ENCODE measurements at places on chromosomes 2 and 18.

DNA sequence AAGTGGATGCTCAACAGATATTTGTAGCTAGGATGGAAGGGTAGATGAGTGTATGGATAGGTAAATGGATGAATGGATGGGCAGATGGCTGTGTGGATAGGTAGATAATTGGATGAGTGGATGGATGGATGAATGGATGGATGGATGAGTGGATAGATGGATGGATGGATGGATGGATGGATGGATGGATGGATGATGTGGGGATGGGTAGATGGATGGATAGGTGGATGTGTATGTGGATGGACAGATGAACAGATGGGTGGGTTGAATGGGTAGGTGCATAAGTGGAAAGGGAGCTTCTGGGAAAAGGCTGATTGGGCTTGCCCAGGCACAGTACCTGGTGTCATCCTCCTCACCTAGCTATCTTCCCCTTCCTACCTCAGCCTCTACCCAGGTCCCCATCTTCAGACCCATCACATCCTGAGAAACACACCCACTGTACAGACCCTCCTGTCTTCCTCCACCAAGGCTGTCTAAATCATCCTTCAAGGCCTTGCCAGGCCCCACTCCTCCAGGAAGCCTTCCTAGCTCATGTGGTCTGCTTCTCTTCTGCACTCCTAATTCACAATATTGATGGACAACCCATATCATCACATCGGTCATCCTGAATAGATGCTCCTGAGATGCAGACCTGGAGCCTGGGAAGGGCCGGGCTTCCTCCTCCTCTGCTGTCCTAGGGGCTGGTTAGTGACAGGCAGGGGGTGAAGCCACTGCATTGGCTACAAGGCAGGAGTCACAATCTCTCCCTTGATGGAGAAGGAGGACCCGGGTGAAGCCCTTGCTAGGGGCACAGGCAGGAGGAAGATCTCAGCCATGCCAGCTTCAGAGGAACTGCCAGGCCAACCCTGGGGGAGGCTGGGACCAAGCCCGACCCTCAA is 49.4 kb downstream of the SMAD7 start:
- no peak for DNase-seq

DNA sequence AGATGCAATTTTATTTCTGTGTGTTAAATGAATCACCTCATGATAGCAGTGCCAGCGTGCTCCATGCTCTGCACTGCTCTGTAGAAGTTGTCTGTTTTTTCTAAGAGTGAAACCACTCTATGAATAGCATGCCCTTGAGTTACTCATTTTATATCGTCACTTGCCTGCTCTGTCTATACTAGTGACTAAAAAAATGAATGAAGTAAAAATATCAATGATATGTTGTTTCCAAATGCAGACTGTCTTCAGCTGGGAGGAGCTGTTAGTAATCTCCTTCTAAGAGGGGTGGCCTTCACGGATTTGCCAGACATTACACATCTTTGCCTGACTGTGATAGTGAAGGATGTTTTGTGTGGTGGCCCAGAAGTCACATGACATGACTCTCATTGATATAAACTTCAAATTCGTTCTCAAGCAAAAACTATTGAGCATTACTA is 852.1 kb downstream of the CNTNAP5 start:
- DNase-seq: peak; percentile 50

DNA sequence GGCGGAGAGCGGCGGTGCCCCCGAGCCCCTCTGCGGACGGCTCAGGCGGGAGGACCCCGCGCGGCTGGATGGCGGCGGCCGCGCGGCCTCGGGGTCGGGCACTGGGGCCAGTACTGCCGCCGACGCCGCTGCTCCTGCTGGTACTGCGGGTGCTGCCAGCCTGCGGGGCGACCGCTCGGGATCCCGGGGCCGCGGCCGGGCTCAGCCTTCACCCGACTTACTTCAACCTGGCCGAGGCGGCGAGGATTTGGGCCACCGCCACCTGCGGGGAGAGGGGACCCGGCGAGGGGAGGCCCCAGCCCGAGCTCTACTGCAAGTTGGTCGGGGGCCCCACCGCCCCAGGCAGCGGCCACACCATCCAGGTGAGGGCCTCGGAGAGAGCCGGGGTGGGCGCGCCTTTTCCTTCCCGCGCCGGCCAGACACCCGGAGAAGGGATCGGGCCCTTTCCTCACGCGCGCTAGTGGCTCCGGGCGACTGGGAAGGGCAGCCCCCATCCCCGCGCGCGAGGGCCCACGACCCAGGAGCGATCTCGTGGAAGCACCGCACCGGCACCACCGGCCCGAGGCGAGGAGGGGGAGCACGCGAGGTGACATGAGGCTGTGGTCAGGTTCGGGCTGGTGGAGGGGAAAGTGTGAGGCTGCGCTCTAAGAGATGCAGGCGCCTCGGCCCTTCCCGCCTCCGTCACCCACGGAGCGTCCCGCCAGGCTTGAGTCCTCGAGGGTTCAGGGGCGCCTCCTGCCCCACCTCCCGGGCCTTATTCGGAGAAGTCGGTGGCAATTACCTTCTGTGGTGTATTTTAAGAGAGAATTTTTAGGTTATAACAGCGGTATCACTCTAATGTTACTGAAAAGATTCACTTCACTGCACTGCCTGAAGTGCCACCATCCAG is 607 bp downstream of the LAMA3 start:
- DNase-seq: no peak

DNA sequence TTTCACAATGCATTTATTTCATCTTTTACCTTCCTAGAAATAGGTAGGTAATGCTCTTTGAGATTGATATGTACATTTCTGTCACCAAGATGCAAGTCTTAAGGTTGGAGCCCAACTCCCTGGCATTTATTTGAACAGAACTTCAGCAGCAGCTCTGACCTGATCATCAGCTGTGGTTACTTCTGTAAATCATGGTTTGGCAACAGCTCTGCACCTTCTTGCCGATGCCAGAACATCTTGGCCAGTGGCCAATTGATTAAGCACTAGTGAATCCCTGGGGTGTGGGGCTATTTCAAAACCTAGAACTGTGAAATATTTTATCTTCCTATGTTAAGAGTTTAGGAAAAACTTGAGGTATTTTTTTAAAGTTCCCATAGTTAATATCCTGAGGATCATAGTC is 124.8 kb upstream of the NYAP2 start:
- DNase-seq: peak; percentile 67

GRCh38 chr18:59764281-59764680 is 67.1 kb upstream of the CCBE1 start:
- DNase-seq: no peak

GRCh38 chr18:76824754-76825153 is 2.4 kb downstream of the ZNF236 start:
- no peak for DNase-seq

DNA sequence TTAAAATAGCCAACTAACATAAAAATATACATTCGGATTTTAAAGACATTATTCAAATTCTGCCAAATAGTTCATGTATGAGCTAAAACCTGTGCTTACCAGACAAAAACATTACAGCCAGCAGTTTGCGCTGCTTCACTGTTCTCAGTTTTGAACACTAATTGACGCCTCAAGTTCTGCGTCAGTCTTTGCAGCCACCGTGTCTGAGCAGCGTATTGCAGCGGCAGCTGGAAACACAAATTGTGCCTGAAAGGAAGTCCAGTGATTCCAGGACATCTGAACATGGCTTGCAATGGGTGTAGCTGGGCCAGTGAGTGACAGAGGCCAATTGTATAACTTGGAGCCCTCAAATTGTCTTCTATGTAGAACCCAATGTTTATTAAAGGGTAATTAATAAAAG is 267.6 kb downstream of the TFCP2L1 start:
- no peak for DNase-seq

DNA sequence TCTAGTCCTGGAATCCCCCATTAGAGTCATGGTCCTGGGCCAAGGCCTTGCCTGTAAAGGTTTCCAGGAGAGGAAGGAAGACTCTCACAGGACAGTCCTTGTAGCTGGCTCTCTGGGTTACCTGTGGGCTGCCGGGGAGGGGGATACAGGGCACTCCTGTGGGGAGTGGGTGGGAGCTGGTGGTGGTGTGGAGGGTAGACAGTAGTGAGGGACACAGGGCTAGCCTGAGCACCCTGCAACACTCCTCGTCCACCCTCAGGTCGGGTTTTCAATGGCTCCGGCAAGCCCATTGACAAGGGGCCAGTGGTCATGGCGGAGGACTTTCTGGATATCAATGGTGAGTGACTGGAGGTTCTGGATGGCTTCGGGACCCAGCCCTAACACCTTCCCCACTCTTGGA is 19.7 kb upstream of the ANKRD53 start:
- no peak for DNase-seq

- DNase-seq: no peak
These were observed 43.9 kb downstream of the ITGA6 start for GRCh38 chr2:172470958-172471922.

- DNase-seq: peak; percentile 59
These were observed 104.2 kb upstream of the PID1 start for GRCh38 chr2:229375251-229375650.

- peak; percentile 41 for DNase-seq
These were observed 484.3 kb downstream of the PTPRM start for GRCh38 chr18:8051453-8051852.
